ENCODE measurements at places on chromosomes 7 and 10.

- no peak for DNase-seq
Measured at GRCh38 chr7:157984423-157985163, 603.0 kb downstream of the PTPRN2 start.

DNA sequence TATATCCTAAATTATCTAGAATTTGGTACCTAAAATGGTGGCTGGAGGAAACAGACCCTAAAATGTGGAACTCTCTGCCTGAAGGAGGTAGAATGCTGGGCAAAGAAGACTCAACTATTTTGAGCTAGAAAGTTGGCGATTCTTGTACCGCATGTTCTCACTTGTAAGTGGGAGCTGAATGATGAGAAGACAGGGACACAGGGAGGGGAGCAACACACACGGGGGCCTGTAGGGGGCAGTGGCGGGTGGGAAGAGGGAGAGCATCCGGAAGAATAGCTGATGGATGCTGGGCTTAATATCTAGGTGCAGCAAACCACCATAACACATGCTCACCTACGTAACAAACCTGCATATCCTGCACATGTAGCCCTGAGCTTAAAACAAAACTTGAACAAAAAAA, 250.6 kb downstream of the CALN1 start:
- no peak for DNase-seq

GRCh38 chr7:139613971-139614411, 90.5 kb downstream of the CLEC2L start:
- no peak for DNase-seq

- no peak for DNase-seq
Measured at GRCh38 chr10:103544657-103545310, 51.3 kb downstream of the NEURL1 start.

DNA sequence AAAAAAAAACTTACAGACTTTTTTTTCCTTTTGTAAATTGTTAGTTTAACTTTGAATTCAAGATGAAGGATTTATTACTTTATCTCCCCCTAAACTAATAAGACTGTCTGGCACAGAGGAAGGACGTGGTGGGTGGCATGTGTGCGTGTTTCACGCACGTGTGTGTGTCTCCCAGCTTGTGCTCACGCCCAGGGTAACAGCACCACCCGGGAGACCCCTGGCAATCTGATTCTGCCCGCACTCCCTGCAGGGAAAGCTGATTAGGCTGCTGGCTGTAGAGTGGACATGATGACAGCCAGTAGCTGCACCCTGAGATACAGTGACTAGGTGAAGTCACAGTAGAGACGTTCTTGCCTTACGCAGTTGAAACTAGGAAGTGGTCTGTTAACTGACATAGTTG, 25.3 kb downstream of the WIPI2 start:
- DNase-seq = no peak

DNA sequence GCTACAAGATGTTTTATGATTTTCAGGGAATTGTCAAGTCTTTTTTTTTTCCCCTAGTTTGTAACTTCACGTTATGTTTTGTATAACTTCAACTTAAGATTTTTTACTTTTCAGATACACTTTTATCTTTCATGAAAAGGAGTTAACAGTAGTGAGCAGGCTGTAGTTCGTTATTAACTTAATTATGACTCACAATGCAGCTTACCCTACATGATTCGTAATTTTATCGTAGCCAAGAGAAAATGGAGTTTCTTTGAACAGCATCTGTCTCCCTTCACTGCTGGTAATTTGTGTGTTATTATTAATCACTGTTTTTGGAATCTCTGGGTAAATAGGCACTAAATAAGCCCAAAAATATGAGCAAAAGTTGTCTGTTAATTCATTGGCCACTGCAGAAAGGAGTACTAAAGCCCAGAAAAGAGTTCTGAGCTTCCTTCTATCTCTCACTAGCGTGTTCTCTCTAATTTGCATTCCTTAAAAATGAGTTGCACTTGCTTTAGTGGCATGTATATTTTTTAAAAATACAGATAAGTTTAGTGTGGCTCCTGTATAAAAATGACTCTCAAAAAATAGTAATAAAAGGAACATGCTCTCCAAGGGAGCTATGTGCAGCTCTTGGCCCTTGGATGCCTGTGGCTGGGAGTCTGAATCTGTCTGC, 36.1 kb downstream of the RALA start:
- no peak for DNase-seq

DNA sequence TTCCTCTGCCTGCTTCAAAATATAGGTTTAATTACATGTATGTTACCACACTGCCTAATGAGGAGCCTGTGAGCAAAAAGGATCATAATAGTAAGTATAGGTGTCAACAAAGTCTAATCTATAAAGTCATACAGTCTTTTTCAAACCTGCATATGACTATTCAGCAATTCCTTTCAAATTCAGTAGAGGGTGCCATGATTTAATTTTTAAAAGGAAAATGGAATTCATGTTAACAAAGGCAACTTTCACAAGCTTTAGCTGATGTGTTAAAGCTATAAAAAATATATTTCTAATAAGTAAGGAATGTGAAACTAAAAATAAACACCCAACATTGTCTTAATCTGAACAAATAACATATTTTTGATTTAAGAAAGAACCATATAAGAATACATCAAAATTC, 52.1 kb downstream of the MPP7 start:
- DNase-seq = no peak

GRCh38 chr7:120951826-120952225, 1.2 kb downstream of the ING3 start:
- DNase-seq = no peak

DNA sequence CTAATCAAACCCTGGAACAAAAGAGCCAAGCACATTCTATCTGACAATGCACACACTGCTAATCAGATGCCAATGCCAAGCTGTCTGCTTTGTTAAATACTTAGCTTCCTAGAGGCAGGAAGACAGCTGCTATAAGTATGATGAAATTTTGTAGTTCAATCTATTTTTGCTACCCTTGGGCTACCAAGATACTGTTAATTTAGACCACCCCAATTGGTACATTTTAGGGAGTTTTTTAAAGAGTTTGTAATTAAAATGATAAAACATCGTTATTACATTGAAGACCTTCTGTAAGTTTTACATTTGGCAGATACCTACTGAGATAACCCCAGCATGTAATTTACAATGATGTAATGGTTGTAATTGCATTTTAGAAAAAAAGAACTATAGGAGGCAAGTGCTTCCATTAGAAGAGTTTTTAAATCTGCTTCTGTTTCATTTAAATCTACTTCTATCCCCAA, 268.5 kb downstream of the ADK start:
- no peak for DNase-seq

DNA sequence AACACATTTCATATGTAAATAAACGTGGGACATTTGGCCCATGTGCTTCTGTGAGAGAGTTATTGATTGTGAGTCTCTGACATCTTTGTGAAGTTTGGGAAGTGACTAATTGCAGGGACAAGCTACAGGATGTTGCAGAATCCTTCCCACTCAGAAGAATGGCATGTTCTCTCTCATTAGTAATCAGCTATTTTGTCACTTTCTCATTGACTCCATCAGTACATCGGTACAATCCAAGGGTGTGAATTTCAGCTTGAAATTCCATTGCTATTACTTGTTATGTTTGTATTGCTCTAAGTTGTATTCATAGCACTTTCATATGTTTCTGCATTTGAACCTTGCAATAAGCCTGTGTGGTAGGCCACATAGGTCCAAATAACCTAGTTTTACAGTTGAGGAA, 100.0 kb upstream of the KCNMA1 start:
- no peak for DNase-seq

DNA sequence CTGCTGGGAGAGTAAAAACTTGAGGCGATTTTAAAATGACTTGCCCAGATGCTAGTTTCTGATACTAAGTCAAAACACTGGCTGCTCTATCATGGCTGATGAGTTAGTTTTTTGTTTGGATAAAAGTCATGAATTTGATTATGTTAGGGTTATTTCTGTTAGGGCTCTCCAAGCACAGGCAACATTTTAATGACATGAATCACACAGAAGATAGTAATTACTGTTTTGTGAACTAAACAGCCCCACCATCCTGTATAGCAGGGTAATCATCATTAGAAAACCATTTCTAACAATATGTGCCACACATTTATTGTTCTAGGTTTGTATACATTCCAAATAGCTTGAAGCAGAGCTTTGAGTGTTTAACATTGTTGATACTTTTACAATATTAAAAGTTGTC, 750.3 kb downstream of the ANKRD7 start:
- no peak for DNase-seq

GRCh38 chr10:79130846-79131245, 62.1 kb downstream of the ZMIZ1 start:
- no peak for DNase-seq
